NCI-H510A (cell line): ENCODE measurements at places on chromosomes 4 and X.

GRCh38 chrX:374596-374995 is 12.1 kb downstream of the PPP2R3B start:
- DNase-seq = no peak

- no peak for DNase-seq
These were observed 134.3 kb upstream of the PPARGC1A start for GRCh38 chr4:24024157-24024556.

DNA sequence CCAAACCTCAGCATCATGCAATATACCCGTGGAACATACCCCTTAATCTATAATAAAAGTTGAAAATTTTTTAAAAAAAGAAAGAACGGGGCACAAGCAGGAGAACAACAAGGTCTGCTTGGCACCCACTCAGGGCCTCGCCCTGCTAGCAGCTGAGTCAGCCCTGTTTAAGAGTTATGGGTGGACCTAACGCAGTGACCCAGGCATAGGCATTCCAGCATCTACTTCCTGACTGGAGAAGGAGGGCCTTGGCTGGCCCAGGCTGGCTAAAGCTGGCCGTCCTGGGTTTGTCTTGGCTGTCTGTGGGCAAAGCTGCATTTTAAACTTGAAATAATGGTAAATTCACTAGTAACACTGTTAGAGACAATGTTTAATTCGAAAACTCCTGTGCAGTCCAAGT is 236.7 kb upstream of the PGRMC2 start:
- DNase-seq = no peak

GRCh38 chr4:88040707-88041106 is 33.3 kb downstream of the PKD2 start:
- no peak for DNase-seq

DNA sequence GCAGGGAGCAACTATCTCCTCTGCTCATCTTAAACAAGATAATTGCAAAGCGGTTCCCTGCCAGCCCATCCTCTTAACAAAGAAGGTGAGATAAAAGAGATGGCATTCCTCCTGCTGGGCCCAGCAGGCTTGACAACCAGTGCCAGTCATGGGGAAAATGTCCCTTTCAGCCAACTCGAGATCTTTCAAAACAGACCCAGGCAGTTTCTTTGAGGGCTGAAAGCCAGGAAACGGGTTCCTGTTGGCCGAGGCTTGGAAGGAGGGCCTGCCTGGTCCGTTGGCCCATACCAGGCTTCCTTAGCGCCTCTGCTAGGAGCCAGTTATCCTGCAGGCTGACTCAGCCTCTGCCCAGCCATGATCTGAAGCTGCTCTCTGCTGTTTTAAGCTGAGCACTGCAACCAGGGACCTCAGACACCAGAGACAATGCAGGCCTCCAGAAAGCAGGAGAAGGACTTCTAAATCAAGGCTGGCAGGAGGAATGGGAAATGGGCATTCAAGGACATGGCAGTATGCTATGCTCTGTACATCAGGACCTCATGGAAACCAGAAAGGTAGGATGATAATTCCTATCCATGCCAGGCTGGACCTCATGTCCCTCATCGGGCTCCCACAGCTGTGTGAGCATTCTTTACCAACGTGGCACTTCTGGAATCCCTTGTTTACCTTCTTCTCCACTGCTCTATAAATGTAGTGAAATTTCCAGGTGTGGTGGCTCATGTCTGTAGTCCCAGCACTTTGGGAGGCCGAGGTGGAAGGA is 42.4 kb upstream of the SLC2A9 start:
- no peak for DNase-seq

GRCh38 chr4:67918428-67918827 is 34.6 kb upstream of the TMPRSS11D start:
- no peak for DNase-seq

- no peak for DNase-seq
These were observed 599 bp upstream of the IL2RG start for GRCh38 chrX:71111921-71112431.

DNA sequence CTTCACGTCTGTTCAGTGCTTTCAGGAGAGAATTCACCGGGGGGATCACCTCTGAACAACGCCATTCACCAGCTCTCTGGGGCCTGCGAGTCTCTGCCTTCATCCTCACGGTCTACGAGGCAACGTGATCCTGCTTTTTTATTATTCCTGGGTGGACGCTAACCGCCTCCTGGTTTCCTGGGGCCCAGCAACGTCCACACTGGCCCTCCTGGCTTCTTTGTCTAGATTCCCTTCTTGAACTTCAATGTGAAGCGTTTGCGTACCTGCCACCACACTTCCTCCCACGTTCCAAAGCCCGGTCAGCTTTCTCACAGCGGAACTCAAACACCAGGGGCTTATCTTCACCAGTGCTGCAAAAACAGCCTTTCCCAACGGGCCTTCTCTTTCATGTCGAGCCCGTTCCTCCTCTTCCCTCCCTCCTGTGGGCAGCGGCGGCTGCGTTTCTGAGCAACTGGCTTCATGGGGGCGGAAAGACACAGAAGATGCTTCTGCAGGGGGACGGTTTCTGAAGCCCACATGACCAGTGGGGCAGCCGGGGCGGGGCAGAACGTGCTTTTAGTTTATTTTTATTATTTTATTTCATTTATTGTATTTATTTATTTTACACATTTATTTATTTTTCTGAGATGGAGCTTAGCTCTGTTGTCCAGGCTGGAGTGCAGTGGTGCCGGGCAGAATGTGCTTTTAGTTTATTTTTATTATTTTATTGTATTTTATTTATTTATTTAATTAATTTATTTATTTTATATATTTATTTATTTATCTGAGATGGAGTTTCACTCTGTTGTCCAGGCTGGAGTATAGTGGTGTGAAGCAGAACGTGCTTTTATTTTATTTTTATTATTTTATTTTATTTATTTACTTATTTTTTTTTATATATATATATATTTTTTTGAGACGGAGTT is 64.6 kb downstream of the CRLF2 start:
- DNase-seq = no peak

DNA sequence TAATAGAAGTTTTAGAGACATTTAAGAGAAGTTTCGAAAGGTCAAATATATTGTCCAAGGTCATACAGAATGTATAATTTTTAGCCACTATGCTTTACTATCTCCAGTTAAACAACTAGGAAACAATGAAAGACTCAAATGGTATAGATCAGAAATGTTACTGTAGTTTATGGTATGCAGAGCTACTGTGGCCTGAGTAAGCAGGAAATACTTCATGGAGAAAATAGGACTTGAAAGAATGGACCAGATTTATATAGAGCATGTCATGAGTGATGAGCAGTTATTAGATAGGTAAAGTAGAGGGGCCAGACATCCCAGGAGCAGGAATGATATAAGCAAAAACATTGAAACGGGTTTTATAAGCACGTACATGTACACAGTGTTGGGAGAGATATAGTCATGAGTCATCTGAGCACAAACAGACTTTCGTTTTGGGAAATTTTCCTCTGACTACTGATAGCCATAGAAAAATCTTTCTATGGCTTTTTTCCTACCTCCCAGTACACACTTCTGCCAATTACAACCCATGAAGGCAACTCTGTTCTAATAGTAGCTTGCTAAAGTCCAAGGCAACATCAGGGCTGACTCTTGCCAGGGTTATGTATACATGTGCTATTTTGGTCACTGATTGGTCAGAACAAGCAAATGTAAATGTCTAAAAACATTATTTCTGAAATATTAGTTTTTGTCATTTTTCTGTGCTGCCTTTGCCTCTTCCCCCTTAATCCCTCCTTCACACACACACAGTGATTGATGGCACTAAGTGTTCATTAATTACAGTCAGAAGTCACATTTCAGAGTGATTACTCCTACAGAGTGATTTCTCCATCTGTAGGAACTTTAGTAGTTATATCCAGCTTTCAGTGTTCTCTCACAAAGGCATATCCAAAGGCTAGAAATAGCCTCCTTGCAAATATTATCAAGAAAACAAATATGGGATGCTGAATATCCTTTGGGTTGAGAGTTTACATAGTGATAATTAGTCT is 198.7 kb downstream of the ENOX2 start:
- DNase-seq = no peak

- DNase-seq = no peak
These were observed 67.2 kb downstream of the SMARCAD1 start for GRCh38 chr4:94274912-94275311.

GRCh38 chr4:47863486-47863885 is 25.6 kb upstream of the CORIN start:
- DNase-seq = no peak

- no peak for DNase-seq
These were observed 202.7 kb downstream of the BANK1 start for GRCh38 chr4:101993002-101993841.

DNA sequence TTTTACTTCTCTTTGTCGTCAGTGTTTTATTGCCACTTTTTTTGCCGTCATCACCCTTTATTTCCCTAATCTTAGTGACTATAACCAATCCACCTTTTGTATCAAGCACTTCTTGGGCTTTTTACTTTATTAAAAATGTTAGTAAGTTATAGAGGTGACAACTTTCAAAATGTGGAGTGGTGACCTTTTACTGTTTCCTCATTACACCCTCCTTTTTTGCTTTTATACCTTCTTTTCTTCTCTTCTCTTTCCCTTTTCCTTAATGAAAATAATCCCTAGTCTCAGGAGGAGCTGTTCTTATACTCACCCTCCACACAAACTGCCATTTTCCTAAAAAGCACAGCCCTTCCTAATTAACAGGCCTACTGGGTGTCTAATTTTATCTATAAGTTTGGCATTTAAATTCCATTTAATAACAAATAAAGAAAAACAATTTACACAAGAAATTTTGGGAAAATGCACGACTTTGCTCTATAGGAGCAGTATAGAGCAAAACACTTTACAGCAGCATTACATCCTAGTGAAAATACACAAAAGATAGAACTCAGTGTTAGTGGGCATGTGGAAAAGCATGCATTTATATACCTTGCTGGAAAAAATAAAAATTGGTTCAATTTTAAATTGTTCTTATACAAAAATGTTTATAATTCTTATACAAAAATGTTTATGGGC is 27.3 kb downstream of the BBS12 start:
- no peak for DNase-seq

DNA sequence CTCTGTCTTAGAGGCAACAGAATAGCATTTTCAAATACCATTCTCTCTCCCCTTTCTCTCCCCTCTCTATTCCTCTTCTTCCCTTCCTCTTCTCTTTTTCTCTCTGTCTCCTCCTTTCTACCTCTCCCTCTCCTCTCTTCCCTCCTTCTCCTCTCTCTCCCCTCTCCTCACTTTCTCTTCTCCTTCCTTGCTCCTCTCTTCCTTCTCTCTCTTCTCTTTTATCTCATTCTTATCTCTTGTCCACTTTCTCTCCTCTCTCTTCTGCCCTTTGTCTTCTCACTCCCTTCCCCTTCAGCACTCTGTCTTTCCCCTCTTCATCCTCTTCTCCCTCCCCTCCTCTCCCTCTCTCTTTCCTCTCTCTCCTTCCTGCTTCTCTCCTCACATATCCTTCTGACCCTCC is 2265.8 kb upstream of the TENM3 start:
- no peak for DNase-seq

- no peak for DNase-seq
These were observed 76.2 kb upstream of the PAQR3 start for GRCh38 chr4:79015411-79015810.

DNA sequence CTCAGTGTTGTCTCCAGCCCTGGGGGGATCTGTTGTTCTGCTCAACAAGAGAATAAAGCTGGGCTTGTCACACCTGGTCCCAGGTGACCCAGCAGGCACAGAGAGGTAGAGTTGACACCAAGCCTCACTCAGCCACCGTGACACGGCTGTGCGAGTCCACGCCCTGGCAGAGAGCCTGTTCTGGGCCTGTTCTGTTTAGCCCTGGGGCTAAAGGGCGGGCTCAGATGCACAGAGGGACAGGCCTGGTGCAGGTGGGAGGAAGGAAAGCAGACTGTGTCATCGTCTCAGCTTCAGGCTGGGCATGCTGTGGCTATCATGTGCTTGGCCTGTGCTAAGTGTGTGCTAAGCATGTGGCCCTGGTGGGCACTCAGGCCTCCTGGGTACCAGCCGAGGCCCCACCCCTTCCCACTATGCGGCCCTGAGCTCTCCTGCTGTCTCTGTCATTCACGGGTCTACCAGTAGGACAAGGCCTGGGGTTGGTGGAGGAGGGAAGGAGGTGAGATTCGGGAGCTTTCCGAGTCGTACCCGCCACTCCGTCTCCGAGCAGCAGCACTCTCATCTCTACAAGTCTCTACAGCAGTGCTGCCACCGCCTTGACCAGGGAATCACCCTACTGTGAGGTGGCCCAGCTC is 10.8 kb downstream of the WFS1 start:
- DNase-seq = no peak

GRCh38 chr4:186859420-186859819 is 135.8 kb upstream of the FAT1 start:
- no peak for DNase-seq

DNA sequence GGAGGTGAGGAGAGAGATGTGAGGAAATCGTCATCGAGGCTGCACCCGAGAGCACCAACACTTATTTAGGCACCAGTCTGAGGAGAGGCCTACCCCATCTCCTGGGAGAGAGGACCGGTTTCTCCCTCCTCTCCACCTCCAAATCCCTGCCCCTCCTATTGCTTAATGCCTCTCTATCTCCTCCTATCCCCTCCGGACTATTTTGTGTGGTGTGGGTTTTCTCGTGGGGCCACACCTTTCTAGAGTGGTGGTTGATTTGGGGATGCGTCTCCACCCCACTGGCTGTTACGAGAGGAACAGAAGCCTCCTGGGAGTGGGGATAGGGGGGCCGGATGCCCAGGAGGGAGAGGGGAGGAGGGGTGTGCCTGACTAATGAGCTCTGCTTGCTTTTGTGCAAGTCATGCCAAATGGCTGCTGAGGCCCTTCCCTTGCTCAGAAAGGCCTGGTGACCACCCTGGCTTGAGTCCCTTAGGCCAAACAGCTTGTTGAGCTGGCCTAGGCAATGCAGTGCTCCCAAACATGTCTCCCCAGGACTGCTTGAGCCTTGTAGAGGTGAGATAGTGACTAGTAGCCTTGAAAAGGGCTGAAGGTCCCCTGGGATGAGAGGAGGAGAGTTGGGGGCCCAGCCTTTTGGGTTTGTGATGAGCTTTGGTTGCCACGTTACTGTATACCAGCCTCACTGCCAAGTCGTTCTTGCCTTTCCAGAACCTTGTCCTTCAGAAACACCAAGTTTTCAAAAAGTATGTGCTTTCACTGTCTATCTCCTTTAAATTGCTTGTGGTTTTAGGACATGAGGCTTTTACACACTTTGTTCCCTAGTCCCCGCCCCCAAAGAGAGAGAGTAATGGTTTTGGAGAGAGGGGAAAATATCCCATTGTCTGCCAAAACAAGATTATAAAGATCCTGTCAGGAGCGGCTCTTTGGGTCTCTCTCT is 1.2 kb downstream of the MSN start:
- peak; percentile 30 for DNase-seq

DNA sequence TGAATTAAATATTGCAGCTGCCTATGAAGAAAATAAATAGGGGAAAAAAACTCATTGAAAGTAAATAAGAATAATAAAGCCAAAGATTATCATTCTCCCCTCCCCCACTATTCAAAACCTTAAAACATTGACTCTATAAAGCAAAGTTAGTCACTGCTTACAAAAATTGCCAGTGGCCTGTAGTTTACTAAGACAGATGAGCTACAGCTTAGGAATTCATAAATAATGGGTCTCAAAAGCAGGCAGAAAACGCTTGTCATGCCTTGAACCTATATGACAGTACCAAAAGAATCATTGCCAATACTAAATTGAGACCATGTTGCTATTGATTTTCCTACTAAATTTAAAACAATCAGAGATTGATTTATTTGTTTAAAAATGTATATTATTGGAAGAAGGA is 78.9 kb downstream of the SLC10A7 start:
- no peak for DNase-seq
